ENCODE measurements at places on chromosomes 4 and X. TPM values are rescaled to one million over a fixed set of nuclear protein-coding genes. Genes with fewer than 3 reads are reported as not detected.
A peak's percentile ranks its signal among the peaks of the same experiment; 100 is the strongest.

DNA sequence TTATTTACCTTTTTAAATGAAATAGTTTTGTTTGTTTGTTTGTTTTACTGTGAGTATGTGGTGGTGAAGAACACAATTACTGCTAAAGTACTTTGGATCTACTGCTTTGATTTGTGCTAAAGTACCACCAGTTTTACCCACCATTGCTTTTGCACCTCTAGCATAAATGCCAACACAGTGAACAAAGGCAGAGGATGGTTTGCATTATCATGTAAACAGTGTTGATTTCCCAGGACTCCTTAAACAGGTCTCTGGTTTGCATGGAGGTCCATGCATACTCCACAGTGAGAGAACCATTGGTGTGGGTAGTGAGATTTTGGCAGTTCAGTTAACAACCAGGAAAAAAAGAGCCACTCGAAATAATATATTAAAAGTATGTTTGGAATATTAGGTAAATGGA lies 11.0 kb downstream of the FAT4 start:
- DNase-seq = no peak

GRCh38 chr4:112381996-112382692 lies 85.0 kb downstream of the ALPK1 start:
- peak; percentile 41 for DNase-seq

DNA sequence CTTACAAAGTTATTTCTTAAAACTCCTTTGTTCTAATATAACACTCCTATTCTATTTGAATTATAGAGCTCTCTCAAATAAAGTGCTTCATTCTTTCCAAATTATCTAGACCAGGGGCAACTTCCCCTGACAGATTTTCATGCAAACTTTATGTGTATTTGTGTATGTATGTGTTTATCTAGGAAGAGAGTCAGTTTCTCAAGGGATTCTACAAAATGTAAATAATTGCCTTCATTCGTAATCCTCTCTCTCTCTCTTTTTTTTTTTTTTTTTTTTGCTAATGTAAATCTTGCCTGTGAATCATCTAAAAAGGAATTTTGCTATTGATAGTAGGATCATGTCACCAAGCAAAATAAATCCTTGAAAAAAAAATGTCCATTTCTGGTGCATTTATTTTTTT lies 38.9 kb upstream of the RBPJ start:
- DNase-seq = no peak

DNA sequence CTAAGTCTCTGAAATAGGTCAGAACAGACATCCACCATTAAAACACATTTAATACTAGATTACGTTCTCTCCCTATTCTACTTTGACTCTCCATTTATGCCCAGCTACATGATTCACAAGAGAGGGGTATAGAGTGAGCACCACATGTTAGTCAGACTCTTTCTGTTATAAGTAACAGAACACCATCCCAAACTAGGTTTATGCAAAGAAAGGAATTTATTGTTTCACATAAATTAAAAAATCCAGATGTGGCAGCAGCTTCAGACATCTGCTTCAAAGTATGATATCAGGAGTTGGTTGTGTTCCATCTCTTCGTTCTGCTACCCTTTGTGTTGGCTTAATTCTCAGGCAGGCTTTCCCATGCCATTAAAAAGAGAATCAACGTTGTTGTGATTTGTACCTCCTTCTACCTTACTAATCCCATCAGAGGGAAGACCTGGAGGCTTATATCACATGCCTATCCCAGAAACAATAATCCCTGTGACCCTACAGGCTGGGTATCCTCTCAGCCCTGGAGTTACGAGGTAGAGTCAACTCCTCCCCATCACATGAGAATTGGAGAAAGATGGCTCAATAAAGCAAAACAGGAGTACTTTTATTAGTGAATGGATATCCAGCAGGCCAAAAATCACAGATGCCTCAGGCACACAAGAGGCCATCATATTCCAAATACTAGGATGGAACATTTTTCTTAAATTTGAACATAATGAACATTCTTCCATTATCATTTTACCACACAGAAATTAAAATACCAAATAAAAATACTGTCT lies 163.2 kb downstream of the SLC7A11 start:
- no peak for DNase-seq

- no peak for DNase-seq
Measured at GRCh38 chrX:102975016-102975415, 37.9 kb downstream of the RAB40AL start.

- no peak for DNase-seq
Measured at GRCh38 chr4:98641376-98641775, 17.0 kb downstream of the TSPAN5 start.

DNA sequence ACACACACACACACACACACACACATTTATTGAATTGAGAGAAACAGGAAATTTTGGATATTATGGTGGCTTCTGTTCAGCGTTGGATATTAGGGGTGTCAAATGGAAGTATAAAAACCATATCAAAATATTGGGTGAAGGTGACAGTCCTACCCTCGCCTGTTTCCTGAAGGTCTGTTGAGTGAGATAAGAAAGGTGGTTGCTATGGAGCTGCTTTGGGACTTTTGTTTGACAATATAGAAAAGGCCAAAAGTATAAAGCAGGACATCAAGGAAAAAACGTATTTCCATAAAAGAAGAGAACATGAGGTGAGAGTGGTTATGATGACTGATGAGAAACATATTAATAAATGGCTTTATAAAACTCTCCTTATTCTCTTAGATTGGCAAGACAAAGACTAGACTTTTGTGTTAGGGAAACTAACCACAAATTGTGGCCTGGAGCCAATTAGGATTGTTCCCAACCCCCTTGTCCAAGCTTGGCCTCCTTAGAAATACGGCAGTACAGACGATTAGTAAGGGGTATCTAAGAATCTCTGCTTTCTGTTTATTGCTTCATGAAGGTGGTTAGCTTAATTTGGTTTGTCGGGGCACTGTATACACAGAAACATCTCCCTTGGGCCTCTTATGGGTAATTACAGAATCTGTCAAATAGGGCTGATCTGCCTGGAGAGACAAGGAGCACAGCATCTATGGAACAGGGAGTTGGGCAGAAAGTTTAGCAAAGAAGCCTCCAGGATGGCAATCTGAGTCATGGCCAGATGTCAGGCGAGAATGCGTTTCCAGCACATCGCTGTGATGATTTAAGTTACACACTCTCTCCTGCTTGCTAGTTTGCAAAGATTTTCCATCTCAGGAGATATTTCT lies 198.0 kb downstream of the CBR4 start:
- no peak for DNase-seq

DNA sequence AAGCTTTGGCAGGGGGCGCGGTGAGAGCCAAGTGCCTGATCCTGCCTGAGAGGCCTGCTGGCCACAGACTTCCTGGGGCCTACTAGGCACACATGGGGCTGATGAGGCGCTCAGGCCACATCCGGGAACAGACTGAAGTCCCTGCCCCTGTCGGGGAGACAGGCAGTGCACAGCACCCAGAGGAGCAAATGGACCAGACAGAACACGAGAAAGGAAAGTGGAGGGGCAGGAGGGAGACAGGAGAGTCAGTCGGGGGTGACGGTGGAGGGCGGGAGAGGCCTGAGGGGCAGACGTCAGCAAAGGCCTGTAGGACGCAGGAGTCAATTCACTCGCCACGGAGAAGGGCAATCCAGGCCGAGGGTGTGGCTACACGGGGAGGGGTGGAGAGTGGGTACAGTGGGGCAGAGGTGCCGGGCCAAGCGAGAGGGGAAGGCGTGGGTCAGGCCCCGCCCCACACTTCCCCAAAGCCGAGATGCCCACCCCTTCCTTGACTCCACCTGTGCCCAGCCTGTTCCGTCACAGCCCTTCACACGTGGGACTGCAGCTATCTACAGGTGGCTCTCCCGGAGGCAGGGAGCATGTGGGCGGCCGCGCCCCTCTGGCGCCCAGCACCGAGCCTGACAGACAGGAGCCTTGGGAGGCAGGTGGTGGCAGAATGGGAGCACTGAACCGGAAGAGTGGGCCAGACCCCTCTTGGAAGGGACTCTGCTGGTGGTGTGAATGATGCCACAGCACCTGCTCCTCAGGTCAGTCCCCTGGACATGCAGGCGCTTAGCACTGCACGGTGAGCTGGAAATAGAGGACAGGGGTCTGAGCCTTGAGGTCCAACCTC lies 20.5 kb downstream of the NOP14 start:
- no peak for DNase-seq

GRCh38 chrX:68929332-68930150 lies 100.7 kb downstream of the EFNB1 start:
- peak; percentile 24 for DNase-seq

GRCh38 chrX:44890247-44890646 lies 17.3 kb downstream of the KDM6A start:
- no peak for DNase-seq

GRCh38 chr4:69549651-69550050 lies 53.9 kb upstream of the UGT2B4 start:
- no peak for DNase-seq

- DNase-seq = no peak
Measured at GRCh38 chrX:10566716-10567097, 53.7 kb downstream of the MID1 start.

GRCh38 chrX:102964940-102965339 lies 27.9 kb downstream of the RAB40AL start:
- peak; percentile 75 for DNase-seq

DNA sequence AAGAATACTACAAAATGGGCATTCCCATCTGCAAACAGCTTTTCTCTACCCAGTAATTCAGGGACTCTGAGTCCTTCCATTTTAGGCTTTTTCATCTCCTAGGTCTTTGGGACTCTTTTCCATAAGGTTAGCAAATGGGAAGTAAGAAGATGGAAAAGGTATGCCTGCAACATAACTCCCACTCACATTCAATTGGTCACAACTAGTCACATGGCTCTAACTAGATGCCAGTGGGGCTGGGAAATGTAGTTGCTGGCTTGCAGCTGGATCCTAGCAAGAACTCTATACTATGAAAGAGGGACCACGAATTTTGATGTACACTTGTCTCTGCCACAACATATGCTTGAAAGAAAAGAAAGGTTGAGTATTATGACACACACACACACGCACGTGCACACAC lies 954.9 kb upstream of the FTHL17 start:
- no peak for DNase-seq

DNA sequence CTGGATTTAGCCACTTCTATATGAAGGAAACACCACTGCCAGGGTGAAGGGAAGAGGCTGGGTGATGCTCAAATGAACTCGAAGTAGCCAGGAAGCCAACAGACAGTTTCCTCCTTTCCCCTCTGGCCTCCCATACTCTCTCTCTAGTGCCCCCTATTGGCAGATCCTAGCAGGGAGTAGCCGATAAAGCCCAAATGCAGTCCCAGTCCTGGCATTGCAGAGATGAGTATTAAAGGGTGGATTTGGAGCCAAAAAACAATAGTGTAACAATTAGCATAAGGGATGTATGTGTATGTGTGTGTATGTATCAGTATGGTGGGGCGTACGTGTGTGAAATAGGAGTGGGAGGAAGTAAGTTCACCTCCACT lies 213.8 kb upstream of the LDB2 start:
- peak; percentile 17 for DNase-seq

DNA sequence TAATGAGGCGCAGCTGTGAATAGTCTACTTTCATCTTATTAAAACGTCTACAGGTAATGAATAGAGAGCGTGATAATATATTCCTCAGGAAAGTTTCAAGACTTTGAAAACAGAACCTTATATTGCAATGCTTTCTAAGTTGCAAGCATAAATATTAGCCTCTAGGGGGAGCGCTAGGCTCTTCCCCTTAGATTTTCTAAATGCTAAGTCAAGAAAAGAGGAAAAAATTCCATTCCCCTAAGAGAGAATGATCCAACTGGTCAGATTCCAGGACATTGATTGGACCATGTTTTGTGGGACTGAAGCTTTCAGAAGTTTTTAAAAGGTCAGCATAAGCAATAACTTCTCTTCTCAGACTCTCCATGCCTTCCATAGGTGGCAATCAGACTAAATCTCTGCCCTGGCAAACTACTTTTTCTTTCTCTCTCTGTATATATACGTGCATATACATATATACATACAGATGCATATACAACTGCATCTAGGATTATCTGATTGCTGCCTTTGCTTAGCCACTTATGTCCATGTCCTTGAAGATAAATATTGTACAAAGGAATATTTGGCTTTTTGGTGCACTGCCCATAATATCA lies 492.9 kb downstream of the INPP4B start:
- DNase-seq = peak; percentile 66

DNA sequence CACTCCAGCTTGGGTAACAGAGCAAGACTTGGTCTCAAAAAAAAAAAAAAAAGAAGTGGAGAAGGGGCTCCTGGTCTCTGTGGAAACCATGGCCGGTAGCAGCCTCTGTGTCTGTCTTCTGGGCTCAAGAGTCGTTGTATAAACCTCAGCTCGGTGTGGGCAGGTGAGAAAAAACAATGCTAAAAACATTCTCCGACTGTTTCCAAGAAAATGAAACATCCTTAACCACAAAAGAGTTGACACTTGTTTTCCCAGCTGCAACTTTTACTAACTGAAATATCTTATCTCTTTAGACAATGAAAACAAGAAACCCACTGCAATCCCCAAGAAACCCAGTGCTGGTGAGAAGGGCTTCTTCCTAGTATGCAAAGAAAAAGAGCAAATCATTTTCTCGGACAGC lies 26.2 kb downstream of the CD99 start:
- no peak for DNase-seq

DNA sequence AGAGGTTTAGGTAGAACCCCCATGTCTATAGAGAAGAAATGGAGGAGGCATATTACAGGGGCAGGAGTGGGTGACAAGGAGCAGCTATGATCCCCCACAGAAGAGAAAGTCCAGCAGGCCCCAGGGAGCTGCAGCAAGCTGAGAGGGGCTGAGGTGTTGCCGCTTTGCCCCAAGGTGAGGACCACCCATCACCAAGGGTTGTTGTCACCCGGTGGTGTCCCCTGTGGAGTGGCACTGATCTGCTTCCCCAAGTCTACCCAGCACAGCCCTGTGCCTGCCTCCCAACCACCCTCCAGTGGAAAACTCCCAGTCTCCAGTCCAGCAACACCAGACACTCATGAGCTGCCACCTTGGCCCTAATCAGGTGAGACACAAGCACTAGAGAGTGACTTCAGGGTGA lies 149.3 kb upstream of the NOCT start:
- DNase-seq = no peak

- no peak for DNase-seq
Measured at GRCh38 chrX:86021652-86022289, 25.6 kb downstream of the CHM start.

DNA sequence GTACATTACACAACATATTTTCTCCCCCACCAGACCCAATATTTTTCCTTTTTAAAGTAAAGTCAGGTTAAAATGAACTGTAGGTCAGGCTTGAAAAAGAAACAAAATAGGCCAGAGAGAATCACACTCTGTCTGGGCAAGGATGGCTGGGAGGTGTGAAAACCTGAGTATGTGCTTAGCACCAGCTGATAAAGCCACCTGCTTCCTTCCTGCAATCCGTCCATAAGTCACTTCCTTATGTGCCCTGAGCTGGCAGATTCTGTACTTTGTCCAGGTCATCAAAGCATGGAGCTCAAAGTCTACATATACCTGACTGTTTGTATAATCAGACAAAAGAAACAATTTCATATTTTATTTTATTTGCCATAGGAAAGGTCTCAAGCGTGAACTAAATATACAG lies 37.7 kb downstream of the ANTXR2 start:
- DNase-seq = no peak

The TRAPPC11 gene
- total RNA-seq = 23.5 TPM

The CCDC149 gene
- total RNA-seq = 0.91 TPM

The SLC25A14 gene
- total RNA-seq = 13.9 TPM

The MAP7D2 gene
- 0.08 TPM for total RNA-seq

The CPZ gene
- 47.1 TPM for total RNA-seq

The AMBN gene
- not detected for total RNA-seq

Data from SJCRH30 (cell line).